Right renal cortex interstitium (tissue), 3 donors: ENCODE measurements at places on chromosomes 7 and 10. TPM values are rescaled to one million over a fixed set of nuclear protein-coding genes. Genes with fewer than 3 reads are reported as not detected.

GRM3 gene
- 0.18 TPM for polyA plus RNA-seq

HTR5A gene
- polyA plus RNA-seq: not detected

DMBT1 gene
- not detected for polyA plus RNA-seq

CTTNBP2 gene
- polyA plus RNA-seq: 32.1 TPM

IL6 gene
- polyA plus RNA-seq: 0.21 TPM

LLCFC1 gene
- 0.33 TPM for polyA plus RNA-seq

HECW1 gene
- polyA plus RNA-seq: 7.2 TPM

GCK gene
- 3.6 TPM for polyA plus RNA-seq

CPEB3 gene
- 3.0 TPM for polyA plus RNA-seq

LRIT1 gene
- polyA plus RNA-seq: not detected

BAMBI gene
- polyA plus RNA-seq: 49.7 TPM

GBX1 gene
- 0.14 TPM for polyA plus RNA-seq

CNNM1 gene
- 2.5 TPM for polyA plus RNA-seq

UCN3 gene
- polyA plus RNA-seq: 2.4 TPM

SFRP4 gene
- 1.9 TPM for polyA plus RNA-seq

MYOF gene
- polyA plus RNA-seq: 29.1 TPM

PTCD1 gene
- 4.6 TPM for polyA plus RNA-seq

RADIL gene
- polyA plus RNA-seq: 1.7 TPM

GATA3 gene
- 77.4 TPM for polyA plus RNA-seq

PGAM2 gene
- polyA plus RNA-seq: 2.9 TPM

MYL10 gene
- 0.21 TPM for polyA plus RNA-seq

IFIT2 gene
- 9.9 TPM for polyA plus RNA-seq

PIK3AP1 gene
- polyA plus RNA-seq: 5.7 TPM

CLCN1 gene
- polyA plus RNA-seq: not detected

EN2 gene
- 0.06 TPM for polyA plus RNA-seq

OPALIN gene
- polyA plus RNA-seq: not detected

ASAH2B gene
- polyA plus RNA-seq: 14.3 TPM

C10orf105 gene
- polyA plus RNA-seq: 0.06 TPM

AFAP1L2 gene
- 44.4 TPM for polyA plus RNA-seq

HDAC9 gene
- 9.5 TPM for polyA plus RNA-seq

ATP5MK gene
- polyA plus RNA-seq: 254 TPM

TOMM7 gene
- polyA plus RNA-seq: 500 TPM

CRHR2 gene
- not detected for polyA plus RNA-seq

DNAJC30 gene
- polyA plus RNA-seq: 10.2 TPM

SLC29A4 gene
- 17.4 TPM for polyA plus RNA-seq

NACAD gene
- 6.9 TPM for polyA plus RNA-seq

SPAM1 gene
- polyA plus RNA-seq: not detected

MCMBP gene
- 66.7 TPM for polyA plus RNA-seq

DDC gene
- polyA plus RNA-seq: 101 TPM
